RCC 7860 (cell line): ENCODE measurements at places on chromosomes 1 and 21.

DNA sequence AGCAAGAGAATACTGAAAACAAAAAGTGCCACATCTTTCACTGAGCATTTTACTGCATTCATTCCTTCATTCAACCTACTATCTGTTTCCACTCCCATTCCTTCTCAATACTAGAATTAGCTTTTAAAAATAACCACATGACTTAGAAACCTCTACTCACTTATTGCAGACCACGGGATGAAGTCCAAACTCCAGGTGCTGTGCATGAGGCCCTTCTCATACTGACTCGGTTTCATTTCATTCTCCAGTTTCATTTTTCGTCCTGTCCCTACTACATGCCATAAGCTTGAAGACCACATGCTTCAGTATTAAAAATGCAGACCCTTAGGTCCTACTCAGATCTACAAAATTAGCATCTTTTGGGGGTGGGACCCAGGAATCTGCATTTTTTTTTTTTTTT lies 2.3 kb upstream of the BACH1 start:
- DNase-seq, result no peak

- DNase-seq, result no peak
These were observed 5.5 kb downstream of the GSTM4 start for GRCh38 chr1:109661391-109661790.

- no peak for DNase-seq
These were observed 48.3 kb downstream of the ZBTB18 start for GRCh38 chr1:244099258-244099930.

GRCh38 chr1:191541758-191542157 lies 616.5 kb upstream of the RGS18 start:
- no peak for DNase-seq

DNA sequence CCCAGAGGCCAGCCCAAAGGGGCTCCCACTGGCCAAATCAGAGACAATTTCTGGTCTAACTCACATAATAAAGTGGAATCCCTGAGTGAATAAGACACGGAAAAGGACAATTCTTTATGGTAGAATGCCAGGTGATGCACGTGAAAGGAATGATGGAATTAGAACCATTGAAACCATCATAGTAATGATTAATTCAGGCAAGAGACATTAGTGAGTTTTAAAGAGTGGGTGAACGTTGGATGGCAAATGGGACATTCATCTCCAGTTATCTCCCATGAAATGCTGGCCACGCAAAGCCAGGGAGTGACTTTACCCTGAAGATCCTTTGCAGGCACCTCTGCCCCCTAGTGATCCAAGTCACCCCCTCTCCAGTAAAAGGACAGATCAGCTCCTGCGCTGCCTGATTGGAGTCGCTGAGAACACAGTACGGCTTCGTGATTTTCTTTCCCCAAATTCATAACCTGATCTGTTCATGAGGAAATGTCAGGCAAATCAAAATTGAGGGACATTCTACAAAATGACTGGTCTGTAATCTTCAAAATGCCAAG lies 87.5 kb downstream of the AJAP1 start:
- DNase-seq, result no peak

DNA sequence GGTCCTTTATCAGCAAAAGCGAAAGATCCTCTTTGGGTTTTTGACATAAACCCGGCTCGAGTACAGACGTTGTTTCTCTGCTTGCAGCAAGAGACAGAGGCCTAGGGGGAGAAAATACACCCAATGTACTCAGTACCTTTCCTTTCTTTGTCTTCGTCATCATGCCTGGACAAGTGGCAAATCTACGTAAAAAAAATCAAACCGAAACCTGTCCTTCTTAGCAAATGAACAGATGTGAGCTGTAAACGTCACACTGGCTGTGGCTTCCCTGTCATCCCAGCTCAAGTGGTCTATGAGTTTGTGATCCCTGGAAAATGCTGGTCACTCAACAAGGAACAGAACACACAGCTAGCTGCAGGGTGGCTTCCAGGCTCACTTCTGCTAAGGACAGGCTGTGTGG lies 39.9 kb downstream of the STPG1 start:
- no peak for DNase-seq

GRCh38 chr1:67551375-67551774 lies 121.2 kb upstream of the SERBP1 start:
- DNase-seq, result no peak

DNA sequence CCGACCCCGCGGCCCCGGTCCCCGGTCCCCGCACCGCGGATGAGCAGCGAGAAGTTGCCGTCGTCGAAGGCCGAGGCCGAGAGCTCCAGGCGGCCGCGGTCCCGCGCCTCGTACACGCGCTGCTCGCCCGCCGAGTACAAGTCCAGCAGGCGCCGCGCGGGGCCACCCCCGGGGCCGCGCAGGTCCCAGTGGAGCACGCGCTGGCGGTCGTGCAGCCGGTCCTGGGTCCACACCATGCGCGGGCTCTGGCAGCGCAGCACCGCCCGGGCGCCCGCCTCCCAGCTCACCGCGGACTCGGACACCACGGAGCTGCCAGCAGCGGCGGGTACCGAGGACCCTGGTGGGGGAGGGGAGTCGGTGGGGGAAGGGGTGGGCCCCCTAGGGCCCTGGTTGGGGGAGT lies 2.9 kb downstream of the MXRA8 start:
- DNase-seq, result no peak

- no peak for DNase-seq
These were observed 432.8 kb downstream of the MATN1 start for GRCh38 chr1:30290581-30290980.

DNA sequence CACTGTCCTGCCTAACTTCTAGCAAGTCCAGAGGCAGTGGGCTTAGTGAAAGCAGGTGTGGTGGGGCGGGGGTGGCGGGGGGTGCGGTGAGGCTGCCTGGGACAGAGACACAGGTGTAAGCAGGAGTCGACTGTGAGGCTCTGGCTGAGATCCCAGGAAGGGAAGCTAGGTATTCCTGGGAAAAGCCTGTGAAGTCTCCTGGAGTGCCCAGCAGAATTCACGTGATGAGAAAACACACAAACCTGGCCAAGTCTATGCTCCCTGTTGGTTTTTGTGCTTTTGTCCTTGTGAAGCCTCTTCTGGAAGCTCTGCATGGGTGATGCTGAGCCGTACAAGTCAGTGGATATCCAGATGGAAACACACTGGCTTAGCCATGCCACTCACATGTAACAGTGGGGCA lies 5.3 kb downstream of the GALNT2 start:
- no peak for DNase-seq

DNA sequence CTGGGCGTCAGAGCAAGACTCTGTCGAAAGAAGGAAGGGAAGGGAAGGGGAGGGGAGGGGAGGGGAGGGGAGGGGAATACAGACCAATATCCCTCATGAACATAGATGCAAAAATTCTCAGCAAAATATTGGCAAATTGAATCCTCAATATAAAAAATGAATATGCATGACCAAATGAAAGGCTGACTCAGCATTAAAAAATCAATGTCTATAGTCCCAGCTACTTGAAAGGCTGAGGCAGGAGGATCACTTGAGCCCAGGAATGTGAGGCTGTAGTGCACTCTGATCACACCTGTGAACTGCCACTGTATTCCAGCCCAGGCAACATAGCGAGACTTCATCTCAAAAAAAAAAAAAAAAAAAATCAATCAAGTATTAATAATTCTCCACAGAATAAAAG lies 24.0 kb downstream of the BATF3 start:
- DNase-seq, result no peak

DNA sequence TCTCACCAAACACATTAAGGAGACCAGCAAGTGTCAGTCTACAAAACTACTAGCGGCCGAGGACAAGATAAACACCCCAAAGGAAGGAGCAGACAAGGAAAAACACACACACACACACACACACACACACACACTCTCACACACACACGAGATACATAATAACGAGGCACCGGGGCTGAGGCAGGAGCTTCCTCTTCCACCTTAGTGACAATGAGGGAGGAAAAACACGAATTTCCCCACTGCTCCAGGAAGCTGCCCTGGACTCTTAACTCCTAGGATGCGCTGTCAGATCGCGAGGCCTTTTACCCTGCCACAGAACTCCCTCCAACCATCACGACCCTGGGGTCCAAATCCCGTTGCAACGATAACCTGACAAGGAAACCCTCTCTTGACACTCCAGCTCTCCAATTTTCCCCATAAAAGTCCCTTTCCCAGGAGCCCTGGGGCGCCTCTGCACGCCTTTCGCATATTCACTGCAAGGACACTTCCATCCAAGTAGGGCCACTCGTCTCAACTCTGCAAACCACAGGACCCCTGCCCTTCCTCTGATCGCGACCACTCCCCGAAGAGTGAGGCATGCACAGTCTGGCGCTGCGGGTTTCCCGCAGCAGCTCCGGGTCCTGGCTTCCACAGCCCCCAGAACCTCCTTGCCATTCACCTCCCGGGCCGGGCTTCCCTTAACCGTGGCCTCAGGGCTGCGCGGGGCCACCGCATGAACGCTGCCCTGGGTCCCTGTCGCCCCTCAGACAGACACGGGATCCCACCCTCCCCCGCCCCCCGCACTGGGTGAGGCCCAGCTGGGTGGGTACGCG lies 581 bp downstream of the ETV3 start:
- no peak for DNase-seq

- DNase-seq, result peak; percentile 22
These were observed 157.2 kb upstream of the KAZN start for GRCh38 chr1:14441302-14441741.

- no peak for DNase-seq
These were observed 82.2 kb upstream of the C1orf105 start for GRCh38 chr1:172338295-172338735.

DNA sequence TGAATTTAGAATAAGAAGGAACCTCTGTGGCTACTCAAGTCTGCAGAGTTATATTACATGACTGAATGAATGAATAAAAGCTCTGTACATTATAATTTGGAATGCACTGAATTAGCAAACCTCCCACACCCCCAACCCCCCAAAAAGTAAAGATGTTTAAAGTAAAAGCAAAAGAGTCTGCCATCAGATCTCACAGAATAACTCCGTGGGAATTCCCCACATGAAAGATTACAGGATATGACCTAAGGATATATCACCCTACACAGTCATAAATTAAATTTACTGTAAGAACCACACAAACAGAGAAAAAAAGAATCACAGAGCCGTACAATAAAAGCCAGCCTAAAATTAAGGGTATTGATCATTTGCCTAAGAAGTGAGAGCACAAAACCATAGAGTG lies 587.3 kb downstream of the PTPRC start:
- DNase-seq, result peak; percentile 70

DNA sequence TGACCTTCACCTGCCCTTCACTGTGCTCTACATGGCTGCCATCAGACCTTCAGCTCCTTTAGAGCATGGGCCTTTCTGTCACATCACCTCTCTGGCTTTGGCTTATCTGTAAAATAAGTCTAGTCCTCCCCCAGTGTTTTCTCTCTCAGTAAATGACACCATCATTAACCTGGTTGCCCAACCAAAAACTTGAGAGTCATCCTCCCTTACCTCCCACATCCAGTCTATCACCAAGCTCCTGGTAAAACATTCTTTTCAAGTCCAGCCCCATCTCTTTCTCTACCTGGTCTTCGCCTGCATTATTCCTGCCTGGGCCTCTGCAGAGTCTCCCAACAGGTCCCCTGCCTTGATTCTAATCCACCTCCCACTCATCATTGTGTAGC lies 13.1 kb downstream of the SLC26A9 start:
- DNase-seq, result no peak

DNA sequence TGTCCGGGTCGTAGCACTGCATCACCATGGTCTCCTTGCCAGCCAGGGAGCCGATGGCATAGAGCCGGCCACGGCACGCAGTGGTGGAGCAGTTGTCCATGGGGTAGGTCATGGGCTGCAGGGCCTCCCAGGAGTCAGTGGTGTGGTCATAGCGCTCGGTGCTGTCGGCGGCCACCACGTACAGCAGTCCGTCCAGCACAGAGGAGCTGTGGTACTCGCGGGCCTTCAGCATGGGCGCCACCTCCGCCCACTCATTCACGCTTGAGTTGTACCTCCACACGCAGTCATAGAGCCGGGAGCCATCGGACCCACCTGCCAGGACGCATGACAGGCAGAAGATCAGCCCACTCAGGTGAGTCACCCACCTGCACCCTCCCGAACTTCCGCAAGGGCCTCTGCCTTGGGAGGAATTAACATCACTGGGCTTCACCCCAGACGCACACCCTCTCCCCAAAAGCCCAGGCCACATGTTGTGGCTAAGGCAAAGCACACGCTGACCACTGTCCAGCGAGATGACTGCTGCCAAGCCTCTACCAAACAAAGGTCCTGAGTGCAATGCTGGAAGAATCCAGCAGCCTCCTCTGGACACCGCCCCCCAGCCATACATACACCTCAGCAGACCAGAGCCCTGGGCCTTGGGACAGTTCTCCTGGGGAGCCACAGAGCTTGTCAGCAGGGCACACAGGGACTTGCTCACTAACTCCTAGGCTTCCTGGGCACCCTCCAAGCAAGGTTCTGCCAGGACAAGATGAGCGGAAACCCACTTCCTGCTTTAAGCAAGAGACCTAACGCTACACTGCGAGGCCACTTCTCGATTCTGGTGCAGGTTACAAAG lies 3.3 kb downstream of the KLHL21 start:
- DNase-seq, result peak; percentile 28

DNA sequence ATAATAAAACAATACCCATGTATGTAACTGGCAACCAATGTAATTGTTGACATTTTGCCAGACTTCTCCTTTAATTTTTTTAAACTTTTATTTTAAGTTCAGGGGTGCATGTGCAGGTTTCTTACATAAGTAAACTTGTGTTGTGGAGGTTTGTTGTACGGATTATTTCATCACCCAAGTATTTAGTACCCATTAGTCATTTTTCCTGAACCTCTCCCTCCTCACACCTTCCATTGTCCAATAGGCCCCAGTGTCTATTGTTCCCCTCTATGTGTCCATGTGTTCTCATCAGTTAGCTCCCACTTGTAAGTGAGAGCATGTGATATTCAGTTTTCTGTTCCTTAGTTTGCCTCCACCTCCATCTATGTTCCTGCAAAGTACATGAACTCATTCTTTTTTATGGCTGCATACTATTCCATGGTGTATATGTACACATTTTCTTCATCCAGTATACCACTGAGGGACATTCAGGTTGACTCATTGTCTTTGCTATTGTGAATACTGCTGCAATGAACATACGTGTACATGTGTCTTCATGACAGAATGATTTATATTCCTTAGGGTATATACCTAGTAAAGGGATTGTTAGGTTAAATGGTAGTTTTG lies 6.7 kb downstream of the DEPDC1 start:
- no peak for DNase-seq

- DNase-seq, result peak; percentile 39
These were observed 67.4 kb downstream of the ARHGEF10L start for GRCh38 chr1:17606826-17607440.

GRCh38 chr21:25997788-25998611 lies 172.6 kb downstream of the APP start:
- no peak for DNase-seq

DNA sequence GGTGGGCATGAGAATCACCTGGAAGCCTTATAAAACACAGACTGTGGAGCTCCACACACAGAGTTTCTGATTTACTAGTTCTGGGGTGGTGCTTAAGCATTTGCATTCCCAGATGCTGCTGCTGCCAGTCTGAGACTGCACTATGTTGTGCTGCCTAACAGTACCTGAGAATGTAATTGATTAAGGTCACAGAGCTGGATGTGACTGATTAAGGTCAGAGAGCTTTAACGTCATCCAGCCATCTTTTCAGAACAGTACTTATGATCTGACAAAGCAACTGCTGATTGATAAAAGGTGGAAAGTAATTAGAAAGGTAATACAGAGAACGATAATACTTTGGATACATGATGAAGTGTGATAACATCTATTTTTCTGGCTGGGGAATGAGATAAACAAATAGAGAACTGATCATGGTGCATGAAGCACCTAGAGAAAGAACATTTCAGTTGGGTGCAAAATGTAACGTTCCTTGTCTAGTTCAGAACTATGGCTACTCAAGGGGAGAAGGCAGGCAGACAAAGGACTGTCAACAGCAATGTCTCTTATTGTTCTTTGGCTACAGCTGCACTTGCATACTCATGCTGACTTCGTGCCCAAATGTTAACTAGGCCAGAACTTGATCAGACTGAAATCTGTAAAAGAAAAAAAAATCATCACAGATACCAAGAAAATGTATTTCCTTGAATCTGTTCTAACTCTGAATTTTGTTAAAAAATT lies 3.7 kb upstream of the UCK2 start:
- no peak for DNase-seq
